DMS153 (cell line): ENCODE measurements at places on chromosomes 7 and 10.

- DNase-seq: no peak
Observed at GRCh38 chr7:14776266-14776665, 126.3 kb downstream of the DGKB start.

DNA sequence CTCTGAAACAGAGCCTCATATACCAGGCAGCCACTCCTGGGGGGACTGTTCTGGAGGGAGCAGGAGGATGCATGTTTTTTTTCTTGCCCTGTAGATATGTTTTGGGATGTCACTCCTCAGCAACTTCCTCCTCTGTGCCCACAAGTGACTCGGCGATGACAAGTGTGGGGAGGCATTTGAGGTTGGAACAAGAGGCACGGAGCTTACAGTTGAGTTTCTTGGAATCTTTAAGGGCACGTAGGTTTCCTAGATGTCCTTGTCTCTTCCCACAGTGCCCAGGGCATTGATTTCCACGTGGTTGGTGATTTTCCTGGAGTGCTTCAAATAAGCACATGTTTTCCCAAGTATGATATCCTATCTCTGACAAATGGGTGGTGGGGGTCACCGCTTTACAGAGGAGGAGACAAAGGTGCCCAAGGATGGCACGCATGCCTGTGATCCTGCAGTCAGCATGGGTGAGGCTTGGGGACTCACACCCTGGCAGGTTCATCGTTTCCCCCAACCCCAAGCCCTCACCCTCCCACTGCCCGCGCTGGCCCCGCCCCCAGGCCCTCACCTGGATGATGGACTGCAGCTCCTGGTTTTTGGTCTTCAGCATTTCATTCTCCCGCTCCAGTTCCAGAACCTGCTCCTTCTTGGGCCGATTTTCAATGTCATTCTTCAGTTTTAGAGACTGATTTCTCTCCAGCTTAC, 95.2 kb upstream of the GNA12 start:
- no peak for DNase-seq

GRCh38 chr10:3769556-3769955, 15.5 kb downstream of the KLF6 start:
- DNase-seq: no peak

GRCh38 chr10:58833771-58834561, 321.3 kb downstream of the BICC1 start:
- DNase-seq: no peak

DNA sequence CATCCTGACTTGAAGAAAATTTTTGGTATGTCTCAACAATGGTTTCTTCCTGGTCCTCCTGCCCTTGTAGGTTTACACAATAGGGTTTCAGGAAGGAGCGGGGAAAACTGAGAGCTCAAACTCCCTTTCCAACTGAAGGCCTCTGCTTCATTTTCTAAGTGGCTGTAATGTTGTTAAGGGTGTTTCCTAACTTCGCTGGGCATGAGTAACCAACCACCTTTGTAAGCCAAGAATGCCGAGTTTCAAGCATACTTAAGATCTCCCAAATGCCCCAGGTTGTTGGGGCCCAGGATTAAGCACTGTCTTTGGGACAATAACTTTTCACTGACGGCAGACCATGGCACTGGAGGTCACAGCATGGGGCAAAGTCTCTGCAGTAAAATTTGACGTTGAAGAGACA, 33.6 kb upstream of the DRGX start:
- DNase-seq: no peak

DNA sequence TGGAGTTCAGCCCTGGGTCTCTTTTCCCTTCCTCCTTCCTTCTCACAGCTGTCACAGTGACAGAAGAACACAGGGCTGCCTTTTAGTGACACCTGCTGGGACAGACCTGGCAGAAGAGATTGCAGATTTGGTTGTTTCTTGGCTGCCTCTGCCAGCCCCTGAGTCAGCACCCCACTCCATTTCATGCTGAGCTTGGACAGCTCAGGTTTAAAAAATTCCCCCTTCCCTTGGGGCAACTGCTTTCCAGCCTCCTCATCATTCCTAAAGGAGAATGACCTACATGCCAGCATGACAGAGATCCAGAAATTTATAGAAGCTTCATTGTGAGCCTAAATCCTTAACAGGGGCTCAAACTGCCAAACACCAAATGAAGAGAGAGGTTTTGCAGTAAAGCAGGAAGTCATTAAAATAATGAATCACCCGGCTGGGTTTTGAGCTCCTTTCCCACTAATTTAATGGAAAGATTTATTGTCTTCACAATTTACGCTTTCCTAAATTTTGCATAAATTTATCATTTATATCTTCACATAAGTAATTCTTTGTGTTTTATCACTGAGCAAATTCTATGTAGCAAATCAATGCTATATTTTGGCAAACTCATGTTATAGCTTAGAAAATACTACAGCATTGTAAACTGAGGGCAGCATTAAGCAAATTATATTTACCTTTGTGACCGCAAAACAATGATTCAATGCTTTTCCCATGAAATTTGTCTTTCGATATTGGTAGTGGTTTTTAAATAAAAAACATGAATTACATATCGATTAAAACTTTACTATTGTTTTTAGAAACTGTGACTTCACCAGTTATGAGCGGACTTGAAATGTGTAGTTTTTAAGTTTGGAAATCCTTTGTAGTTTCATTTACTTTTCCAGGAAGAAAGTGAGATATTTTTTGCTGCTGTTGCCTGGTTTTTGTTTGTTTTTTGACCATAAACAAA, 399.5 kb upstream of the ANKRD30A start:
- DNase-seq: peak; percentile 50

- DNase-seq: no peak
Observed at GRCh38 chr10:113006656-113007342, 56.8 kb downstream of the TCF7L2 start.

- no peak for DNase-seq
Observed at GRCh38 chr7:24931844-24932243, 48.1 kb downstream of the OSBPL3 start.

DNA sequence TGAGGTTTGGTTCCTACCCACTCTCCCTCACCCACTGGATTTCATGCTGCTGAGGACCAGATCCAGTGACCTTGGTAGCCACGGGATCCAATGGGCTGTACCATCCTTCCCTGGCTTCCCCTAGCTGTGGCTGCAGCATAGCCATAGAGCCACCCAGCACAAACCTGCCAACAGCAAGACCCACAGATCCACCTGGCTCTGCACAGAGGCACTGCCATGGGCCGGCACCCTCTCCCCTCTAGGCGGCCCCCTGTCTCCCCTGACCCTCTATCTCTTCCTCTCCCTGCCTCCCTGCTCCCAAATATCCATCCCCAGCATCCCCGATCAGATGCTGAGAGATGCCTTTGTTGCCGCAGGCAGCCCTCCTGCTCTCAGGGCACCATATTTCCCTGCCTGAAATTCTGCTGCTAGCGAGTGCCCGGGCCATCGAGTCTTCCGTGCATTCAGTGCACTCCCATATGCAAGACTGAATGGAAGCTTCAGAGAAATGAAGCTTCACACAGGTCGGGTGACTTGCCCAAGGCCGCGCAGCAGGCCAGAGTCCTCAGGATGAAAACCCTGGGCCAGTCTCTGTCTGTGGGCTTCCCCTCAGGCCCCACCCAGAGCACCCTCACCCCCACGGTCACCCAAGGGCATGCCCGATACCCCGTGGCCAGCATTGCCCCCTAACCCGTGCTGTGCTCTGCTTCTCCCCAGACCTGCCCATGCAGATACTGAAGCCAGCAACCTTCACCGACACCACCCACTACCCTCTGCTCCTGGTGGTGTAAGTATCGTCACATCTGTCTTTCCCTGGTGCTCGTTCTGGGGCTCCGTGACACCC, 130.8 kb downstream of the PAXIP1 start:
- no peak for DNase-seq

DNA sequence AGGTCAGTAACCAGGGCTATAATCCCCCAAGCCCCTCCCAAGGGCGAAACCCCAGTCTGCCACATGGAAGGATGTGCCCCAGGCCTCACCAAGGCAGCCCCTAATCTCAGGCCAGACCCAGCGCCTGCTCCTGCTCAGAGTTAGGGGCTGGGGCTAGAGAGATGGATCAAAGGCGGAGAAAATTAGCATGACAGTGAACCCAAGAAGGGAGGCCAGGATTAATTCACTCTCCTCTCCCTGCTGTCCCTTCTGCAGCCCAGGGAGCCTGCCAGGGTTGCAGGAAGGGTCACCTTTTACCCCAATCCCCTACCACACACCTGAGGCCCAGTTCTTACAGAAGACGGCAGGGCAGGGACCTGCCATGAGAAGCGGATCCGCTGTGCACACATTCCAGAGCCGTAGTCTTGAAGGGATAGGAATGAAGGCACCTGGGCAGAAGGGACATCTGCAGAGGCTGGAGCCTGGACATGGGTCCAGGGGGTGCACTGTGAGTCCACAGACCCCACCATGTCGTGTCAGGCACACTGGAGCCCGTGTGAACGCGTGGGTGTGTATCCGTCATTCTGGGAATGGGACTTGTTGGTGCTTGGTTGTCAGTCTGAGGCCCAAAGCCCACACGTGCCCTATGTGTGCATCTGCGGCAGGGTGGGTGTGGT, 11.9 kb upstream of the ZMIZ1 start:
- no peak for DNase-seq

DNA sequence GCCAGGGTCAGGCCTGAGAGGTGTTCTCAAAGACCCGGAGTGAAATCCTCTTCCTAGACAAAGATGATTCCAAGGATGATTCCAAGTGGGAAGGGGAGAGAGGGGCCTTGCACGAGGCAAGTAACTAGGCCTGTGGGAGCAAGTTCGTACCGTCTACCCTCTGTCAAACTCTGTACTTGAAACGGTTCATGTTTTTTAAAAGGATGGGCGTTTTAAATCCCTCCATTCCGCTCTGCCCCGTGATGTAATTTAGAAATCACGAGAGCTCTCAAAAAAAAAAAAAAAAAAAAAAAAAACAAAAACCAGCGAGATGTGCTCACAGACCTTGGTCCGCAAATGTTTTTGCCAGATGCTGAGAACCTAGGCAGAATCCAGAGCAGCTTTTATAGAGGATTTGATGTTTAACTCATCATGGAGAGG, 114.7 kb upstream of the CARD11 start:
- no peak for DNase-seq

DNA sequence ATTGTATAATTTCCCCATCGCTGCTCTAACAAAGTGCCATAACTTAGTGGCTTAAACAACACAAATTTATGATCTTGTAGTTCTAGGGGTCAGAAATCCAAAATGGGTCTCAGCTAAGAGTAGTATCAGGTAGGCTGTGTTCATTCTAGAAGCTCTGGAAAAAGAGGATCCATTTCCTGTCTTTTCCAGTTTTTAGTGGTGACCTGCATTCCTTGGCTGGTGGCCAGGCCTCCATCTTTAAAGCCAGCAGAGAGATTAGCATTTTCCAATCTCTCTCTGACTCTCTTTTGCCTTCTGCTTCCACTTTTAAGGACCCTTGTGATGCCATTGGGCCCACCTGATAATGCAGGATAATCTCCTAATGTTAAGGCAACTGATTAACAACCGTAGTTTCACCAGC, 41.0 kb upstream of the C10orf120 start:
- DNase-seq: no peak

DNA sequence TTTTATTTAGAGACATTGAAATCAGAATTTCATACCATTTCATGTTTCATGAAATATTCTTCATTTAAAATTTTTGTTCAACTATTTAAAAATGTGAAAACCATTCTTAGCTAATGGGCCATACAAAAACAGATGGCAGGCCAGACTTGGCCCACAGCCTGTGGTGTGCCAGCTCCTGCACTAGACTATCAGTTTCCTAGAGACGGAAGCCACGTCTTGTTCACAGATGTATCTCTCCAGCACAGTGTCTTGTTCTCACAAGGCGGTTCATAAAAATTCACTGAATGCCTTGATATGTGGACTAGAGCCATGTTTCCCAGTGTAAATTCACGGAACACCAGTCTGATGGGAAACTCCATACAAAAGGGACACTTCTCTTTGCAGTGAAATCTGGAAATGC, 216.0 kb downstream of the KCNMA1 start:
- no peak for DNase-seq

- DNase-seq: no peak
Observed at GRCh38 chr10:112122827-112123226, 60.7 kb downstream of the GPAM start.

GRCh38 chr10:18505456-18506118, 145.8 kb downstream of the NSUN6 start:
- DNase-seq: no peak

DNA sequence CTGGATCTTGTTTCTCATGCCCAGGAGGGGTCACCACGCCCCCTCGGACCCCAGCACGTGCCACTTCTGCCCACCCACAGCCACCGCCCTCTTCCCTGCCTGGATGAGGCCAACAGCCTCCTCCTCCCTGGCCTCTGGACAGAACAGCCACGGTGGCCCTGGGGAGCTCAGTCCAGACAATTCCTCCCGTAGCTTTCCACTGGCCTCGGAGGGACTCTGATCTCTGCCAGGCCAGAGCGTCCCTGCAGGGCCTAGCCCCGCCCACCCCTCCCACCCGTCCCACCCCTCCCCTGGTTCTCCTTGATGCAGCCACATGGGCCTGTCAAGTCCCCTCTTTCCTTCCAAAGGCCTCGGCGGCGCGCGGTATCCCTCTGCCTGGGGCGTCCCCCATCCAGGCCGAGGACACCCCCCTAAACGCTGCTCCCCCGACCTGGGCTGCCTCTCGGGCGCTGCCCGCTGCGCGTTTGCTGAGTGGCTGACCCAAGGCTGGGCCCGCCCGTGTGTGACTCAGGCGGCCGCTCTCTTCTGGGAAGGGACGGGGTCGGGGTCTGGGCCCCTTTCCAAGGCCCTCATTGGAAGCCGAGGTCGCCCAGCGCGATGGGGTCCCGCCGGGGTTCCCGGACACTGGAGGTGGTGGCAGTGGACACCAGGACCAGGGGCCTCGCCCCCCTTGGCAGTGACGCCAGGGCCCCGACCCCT, 557 bp downstream of the TMEM120A start:
- DNase-seq: no peak

DNA sequence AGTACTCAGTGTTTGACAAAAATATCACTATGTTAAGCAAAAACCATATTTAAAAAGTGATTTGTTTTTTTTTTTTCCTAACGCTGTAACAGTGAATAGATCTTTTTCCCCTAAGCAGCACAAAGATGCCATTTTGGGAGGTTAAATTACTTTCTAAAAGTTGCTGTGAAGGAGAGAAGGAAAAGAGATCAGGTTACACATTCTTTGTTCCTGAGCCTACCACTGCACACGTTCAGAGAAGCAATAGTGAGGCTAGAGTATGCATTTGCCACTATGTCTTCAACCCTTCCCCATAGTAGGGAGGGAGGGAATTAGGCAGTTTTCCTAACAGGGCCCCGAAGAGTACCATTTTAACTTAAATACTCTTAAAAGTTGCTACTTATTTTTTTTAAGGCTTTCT, 38.9 kb downstream of the BMPR1A start:
- peak; percentile 5 for DNase-seq

GRCh38 chr10:71750124-71750841, 23.0 kb downstream of the VSIR start:
- no peak for DNase-seq
